Muscle of leg (tissue), 16 donors: ENCODE measurements at places on chromosomes 11 and 22. TPM values are rescaled to one million over a fixed set of nuclear protein-coding genes. Genes with fewer than 3 reads are reported as not detected.
A peak's percentile ranks its signal among the peaks of the same experiment; 100 is the strongest.

MYO18B gene
- 74.7 TPM for polyA plus RNA-seq

CD81 gene
- polyA plus RNA-seq: 495 TPM

P2RY2 gene
- 0.72 TPM for polyA plus RNA-seq

PHOX2A gene
- not detected for polyA plus RNA-seq

SCARF2 gene
- 18.7 TPM for polyA plus RNA-seq

LMO1 gene
- polyA plus RNA-seq: 1.8 TPM

LRRC10B gene
- 0.08 TPM for polyA plus RNA-seq

JAM3 gene
- 135 TPM for polyA plus RNA-seq

DNA sequence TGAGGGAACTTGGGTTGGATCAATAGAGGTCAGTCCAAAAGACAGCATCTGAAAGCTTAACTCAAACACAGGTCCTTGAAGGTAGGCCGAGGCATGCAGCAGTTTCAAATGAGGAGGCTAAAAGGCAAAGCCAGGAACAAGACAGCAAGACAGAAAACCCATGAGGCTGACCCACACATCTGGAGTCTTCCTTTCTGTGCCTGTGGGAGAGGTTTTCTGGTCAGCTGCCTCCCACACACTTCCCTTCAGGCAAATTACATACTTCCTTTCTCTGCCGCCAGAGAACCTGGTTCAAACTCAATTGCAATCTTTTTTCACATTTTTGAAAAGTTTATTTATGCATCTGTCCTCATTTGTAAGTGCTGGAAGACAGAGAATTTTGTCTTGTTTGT, 29.8 kb upstream of the CRTAM start:
- peak; percentile 93 for DNase-seq

DNA sequence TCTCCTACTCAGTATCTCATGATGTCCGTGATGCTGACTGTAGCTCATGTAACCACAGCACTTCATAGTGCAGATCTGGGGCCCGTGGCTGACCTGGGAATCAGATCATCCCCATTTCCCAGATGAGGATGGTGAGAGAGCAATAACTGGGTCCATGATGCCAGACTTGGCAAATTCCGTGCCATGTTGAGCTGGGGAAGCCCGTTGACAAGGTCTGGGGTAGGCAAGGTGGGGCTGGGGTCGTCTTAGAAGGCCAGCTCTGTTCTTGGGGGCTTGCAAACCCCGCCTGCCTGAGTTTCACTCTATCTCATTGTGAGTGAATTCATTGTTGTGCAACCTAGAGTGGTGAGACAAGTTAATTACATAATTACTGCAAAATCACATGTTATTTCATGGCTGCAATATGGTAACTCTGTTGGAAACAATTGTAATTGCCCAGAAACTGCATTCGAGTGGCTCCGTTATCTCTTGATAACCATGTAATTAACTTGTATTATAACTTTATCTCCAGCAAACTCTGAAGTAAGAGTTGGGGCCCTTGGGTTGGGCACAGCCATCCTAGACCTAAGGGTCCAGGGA, 41.7 kb downstream of the LMO1 start:
- no peak for DNase-seq

DNA sequence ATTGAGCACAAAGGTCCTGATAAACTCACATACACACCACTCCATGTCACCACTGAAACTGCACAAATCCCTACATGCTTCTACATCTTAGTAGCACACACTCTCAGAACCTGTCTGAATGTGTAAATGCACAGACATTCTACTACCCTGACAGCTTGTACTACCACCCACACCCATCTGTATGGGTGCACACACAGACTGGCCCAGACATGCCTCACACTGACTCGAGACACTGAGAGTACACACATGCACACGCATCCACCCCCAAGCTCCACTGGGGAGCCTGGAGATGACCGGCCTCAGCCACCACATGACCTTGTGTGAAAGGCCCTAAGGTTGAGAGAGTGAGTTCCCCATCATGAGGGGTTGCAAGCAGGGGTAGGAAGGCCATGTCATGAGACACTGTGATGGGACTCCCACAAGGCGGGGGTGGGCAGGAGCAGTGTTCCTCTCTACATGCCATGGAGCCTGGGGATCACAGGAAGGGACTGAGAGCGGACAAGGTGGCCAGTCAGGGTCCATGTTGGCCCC, 28.1 kb downstream of the ARAP1 start:
- no peak for DNase-seq

- DNase-seq: peak; percentile 25
These were observed 3.0 kb downstream of the ATL3 start for GRCh38 chr11:63667995-63668795.

DNA sequence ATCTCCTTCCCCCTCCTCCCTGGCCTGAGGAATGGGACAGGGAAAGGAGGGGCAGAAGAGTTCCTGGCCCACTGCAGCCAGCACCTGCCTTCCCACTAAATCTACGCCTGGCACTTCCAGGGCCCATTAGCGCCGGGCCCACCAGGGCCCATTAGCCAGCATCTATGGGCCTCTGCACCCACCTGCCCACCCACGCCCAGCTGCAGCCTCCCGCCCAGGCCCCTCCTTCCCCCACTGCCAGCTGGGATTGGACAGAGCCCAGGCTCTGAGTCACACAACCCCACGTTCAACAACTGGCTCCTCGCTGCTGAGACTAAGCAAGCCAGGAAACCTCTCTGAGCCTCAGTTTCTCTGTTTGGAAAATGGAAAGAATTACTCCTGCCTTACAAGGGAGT, 48.7 kb downstream of the CYTH4 start:
- DNase-seq: no peak

- no peak for DNase-seq
These were observed 29.8 kb upstream of the PLET1 start for GRCh38 chr11:112290493-112290850.

GRCh38 chr11:17560281-17561110, 13.4 kb downstream of the OTOG start:
- no peak for DNase-seq

DNA sequence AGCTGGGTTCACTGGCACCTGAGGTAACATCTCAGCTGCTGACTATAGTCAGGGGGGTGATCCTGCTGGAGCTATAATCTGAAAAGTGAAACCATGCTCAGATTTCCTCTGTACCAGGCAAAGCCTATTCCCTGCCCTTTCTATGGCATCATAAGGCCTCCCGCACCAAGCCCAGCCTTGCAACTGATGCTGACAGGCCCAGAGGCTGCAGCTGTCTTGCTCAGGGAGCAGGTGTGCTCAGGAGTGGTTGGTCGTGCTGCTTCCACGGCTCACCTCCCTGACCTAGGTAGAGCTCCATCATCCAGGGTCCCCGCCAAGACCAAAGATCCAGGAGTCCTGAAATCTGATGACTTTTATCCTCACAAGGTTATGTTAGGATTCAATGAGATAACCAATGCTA, 121.7 kb downstream of the FEZ1 start:
- no peak for DNase-seq

- no peak for DNase-seq
These were observed 249.6 kb upstream of the B3GAT1 start for GRCh38 chr11:134661660-134662059.

DNA sequence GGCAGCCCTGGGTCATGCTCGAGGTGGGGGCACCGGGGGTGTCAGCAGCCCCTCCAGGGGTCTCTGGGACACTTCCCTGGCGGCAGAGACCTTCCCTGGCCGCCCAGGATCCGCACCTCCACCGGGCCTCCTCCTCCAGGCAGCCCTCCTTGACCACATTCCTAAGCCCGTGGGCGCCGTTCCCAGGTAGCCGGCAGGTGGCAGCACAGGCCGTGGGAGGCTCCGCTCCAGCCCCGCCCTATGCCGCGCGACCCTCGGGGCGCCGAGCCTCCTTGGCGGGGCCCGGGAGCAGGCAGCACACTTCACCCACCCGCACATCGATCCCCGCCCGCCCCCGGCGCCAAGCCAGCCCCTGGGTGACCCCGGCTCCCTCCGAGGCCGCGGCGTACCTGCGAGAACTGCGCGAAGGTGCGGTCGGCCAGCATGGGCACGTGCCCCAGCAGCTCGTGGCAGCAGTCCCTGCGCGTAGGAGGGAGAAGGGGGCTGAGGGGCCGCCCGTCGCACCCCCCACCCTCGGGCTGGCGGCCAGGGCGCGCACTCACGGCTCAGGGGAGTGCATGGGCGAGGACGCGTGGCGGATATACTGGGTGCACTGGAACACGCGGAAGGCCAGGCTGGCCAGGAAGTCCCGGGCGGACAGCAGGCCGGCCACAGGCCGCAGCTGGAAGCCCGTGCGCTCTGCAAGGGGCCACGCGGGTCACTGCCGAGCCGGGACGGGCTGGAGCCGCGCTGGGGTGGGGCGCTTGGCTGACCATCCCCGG, 5.3 kb upstream of the INS start:
- DNase-seq: peak; percentile 48

DNA sequence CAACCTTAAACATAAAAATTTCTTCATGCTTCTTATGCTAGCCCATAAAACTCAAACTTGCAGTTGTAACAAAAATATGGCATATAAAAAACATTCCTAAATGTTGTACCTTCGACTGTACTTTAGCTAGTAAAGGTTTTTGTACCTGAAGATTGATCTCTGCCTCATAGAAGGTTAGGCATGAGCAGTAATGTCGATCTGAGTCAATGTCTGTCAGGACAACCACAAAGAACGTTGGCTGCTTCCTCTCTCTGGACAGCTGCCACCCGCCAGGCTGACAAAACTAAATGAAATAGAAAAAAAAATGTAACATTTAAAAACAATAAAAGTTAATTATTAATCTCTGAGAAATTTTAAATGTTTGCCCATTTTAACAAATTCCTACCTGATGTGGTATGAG, 251.3 kb downstream of the SBF2 start:
- no peak for DNase-seq

- DNase-seq: peak; percentile 90
These were observed 54.6 kb downstream of the SPECC1L start for GRCh38 chr22:24325105-24325757.

DNA sequence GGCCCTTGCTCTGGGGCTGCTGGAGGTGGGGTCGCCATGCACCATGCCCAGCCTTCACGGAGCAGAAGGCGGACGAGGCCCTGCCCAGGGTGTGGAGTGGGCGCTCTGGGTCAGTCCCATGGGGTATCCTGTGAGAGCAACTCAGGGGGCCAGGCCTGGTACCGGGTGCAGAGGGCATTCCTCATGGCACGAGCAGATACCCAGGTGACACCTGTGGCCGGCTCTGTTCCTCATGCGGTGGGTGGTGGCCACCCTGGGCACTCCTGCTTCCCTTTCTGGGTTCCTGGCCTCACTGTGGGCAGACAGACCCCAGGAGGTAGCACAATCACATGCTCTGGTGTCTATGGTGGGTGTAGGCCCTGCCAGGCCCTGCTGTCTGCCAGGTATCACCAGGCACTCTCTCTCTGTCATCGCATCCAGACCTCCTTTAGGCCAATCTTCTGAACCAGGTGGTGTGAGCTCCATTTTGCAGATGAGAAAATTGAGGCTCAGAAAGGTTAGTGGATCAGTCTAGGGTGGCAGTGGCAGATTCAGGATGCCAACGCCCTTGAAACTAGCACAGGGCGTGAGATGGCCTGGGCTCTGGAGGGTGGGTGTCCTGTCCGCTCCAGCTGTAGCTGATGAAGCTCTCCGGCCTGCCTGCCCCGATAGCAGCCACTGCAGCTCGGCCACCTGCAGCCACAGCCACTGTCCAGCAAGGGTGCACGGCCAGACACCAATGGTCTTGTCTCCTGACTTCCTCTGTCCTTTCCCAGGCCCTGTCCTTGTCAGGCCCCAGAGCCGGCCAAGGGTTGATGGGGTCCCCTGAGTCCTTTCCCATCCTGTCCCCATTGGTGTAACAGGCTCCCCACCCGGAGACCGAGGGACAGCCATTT, 15.1 kb downstream of the DGKZ start:
- no peak for DNase-seq

GRCh38 chr22:44807915-44808690, 55.7 kb downstream of the ARHGAP8 start:
- DNase-seq: no peak

DNA sequence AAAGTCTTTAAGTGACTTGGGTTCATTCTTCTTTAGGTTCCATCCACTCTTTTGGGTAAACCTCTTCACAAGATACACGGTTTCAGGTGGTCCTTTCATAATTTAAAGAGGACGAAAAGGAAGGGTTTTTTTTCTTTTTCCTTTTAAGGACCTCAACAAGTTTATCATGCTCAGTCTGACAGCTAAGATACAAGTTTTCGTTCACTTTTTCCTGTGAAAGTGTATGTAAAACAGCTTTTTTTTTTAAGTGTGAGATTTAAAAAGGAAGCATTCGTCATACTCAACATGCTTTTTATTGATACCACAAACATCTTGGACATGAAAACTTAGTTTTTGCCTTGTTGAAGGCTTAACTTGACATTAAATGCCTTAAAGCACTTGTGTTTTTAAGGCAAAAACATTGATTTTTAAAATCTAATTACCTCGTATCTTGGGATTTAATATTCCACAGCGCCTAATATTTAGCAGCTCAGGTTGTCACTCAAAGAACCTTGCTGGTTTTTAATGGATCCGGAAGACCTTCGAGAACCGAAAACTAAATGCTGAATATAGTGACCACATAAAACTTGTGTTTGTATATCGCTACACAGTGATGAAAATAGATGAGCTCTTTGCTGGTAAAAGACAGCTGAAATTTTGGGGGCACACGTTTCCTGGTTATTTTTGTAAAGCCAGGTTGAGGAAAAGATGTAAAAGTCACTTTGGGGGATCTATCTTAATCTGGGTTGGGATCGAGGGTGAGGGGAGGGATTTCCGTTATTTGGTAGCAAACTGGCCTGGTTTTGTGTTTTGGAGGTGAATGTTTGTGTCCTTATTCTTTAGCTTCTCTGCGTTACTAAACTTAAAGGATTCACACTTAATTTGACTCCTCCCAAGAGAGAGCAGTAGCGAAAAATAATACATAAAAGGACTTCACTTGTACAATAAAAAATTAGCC, 2.3 kb downstream of the PCF11 start:
- peak; percentile 5 for DNase-seq

- DNase-seq: no peak
These were observed 9.9 kb upstream of the SEC14L3 start for GRCh38 chr22:30481711-30482110.
